ENCODE measurements at places on chromosomes 6 and 20.

GRCh38 chr6:8829796-8830195 is 394.5 kb upstream of the SLC35B3 start:
- DNase-seq: no peak

DNA sequence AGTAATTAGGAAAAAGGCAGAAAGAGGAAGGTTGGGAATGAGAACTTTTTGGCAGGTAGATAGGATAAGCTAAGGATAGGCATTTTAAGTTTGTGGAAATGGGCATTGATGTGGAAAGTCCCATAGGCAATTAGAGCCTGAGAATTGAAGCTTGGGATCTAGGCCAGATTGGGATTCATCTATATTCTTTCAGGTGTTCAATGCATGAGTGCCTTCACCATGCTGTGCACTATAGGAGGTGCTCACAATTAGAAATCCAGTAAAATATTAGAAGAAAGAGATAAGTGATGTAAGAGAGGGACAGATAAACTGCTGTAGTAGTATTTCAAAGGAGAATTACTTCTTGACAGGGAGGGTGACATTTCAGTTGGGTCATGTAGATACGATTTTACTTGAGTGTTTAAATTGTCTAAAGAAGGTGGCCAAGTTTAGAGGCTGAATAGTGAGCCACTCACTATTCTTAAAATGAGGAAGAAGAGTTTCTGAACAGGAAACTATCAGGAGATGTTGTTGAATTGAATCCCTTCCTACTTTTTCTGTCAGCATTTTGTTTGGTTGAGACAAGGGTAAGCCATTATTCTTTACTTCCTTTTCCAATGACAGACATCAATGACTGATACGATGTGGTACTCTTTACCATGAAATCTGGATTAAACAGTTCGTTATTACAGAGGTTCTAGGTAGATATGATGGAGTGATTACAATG is 31.0 kb upstream of the CTAGE9 start:
- no peak for DNase-seq

DNA sequence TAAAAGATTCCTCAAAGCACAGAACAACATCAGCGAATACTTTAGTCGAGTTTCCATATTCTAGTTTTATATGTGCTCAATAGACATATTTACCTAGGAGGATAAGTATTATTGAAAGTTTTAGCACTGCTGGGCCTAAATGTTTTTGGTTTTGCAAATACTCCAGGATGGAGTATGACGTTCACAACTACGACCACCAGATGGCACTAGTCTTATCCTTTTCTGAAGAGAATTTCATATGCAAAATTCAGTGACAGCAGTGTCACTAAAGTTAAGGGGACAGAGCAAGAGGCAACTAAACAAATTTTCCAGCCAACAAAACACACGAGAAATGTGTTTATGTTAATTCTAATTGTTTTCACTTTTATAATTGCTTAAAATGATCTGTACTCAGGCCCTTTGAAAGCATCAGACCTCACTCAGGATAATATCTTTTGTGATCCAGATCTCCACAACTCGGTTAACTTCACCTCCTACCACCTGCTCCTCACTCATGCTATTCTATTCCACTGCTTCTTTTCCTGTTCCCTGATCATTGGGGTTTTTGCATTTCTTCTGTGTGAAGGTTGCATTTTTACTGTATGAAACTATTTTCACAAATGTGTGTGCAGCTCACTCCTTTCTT is 220.8 kb downstream of the TRDN start:
- peak; percentile 53 for DNase-seq

GRCh38 chr6:124163676-124164075 is 360.0 kb downstream of the NKAIN2 start:
- DNase-seq: no peak

DNA sequence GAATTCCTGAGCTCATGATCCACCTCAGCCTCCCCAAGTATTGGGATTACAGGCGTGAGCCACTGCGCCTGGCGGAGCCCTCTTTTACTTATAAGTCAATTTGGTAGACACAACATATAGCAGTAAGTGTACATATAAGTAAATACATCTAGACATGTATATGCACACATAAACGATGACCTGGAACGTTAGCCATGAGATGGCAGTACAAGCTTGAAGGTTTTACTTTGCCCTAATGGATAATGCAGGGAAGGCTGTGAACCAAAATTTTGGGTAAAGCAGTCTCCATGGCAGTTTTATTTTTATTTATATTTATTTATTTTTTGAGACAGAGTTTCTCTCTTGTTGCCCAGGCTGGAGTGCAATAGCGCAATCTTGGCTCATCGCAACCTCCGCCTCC is 2.4 kb upstream of the GNMT start:
- no peak for DNase-seq

GRCh38 chr20:44576297-44576696 is 6.1 kb upstream of the PKIG start:
- DNase-seq: peak; percentile 57

GRCh38 chr20:20327746-20328145 is 40.2 kb upstream of the INSM1 start:
- DNase-seq: no peak

DNA sequence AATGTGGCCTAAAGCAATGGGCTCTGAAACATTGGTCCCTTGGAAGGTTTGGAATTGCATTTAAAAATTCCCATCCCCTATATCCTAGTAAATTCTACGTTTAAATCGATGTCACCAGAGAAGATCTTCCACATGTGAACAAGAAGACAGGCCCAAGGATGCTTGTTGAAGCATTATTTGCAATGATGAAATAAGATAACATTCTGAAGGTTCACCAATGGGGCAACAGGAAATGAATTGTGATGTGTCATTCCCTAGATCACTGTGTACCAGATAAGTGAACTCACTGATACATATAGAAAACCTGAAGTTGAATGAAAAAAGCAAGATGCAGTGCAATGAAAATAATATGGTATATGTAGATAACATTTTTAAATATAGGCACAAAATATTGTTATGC is 464.3 kb upstream of the BTBD3 start:
- DNase-seq: no peak

DNA sequence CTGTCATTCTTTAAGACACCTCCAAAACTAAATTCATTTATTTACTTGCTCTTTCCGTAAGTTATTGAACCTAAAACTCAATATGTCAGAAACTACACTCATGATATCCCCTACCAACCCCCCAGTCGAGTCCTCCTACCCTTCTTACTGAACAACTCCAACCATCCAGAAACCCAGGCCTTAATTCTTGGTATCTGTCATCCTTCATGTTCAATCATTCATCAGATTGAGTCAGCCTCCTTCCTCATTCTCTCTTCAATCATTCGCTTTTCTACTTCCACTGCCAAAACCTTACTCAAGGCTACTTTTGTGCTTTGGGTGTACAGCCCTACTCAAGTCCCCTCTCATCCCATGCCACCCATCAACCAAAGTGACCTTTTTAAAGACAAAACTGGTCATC is 95.7 kb downstream of the SMLR1 start:
- DNase-seq: no peak

DNA sequence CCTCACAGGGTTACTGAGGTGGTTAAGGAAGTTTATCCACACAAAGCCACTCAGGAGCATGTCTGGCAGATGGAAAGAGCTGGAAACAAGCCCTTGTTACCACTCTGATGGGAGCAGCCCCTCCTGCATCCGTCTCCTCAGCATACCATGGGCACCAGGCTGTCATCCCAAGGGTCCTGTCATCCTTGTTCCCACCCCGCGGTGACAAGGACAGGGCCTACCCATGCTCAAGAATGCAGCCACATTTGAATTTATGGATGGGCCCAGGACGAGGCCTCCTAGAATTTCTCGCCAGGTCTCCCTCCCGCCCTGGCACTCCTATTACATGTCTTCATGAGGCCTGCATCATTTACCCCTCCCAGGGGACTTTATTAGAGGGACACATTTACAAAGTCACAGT is 60.0 kb downstream of the NPEPL1 start:
- DNase-seq: no peak

GRCh38 chr20:44166008-44166407 is 21.0 kb downstream of the JPH2 start:
- no peak for DNase-seq

DNA sequence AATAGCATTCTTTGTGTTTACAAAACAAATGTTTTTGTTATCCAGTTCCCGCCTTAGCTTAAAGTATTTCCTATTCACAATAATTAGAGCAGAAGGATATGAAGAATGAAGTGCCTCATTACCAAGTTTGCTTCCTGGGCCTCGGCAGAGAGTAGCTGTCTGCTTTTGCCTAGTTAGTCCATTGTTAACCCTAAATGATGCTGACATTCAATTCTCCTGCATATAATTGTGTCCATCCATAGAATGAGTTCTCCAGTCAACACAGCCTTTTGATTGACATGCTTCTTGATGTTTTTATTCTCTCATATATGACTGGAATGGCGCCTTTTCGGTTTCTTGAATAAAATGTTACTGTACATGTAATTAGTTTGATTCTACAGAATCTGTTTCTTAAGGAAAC is 100.9 kb downstream of the MYB start:
- DNase-seq: no peak

- no peak for DNase-seq
Observed at GRCh38 chr6:1636272-1636825, 26.6 kb downstream of the FOXC1 start.

- DNase-seq: no peak
Observed at GRCh38 chr6:36605560-36606391, 11.6 kb downstream of the SRSF3 start.

- DNase-seq: no peak
Observed at GRCh38 chr6:44590471-44590870, 203.0 kb downstream of the CDC5L start.

GRCh38 chr20:14208956-14209355 is 128.5 kb downstream of the FLRT3 start:
- DNase-seq: no peak

GRCh38 chr6:147825848-147826247 is 317.4 kb downstream of the SAMD5 start:
- no peak for DNase-seq

Data from HT-29 (cell line).